ENCODE measurements at places on chromosomes 2 and 18. TPM values are rescaled to one million over a fixed set of nuclear protein-coding genes. Genes with fewer than 3 reads are reported as not detected.

The KLHL30 gene
- total RNA-seq: 0.03 TPM

The MBD5 gene
- 13.8 TPM for total RNA-seq

The G6PC2 gene
- total RNA-seq: 21.1 TPM

The GPR75 gene
- 1.8 TPM for total RNA-seq

The CFAP65 gene
- total RNA-seq: 0.22 TPM

The LCT gene
- total RNA-seq: not detected

The ATP8B1 gene
- total RNA-seq: 40.4 TPM

The GALNT14 gene
- 2.2 TPM for total RNA-seq

The MERTK gene
- total RNA-seq: 7.5 TPM

The HOXD3 gene
- total RNA-seq: not detected

The SMAD2 gene
- 58.6 TPM for total RNA-seq

The C2orf76 gene
- 5.0 TPM for total RNA-seq

The BOLL gene
- not detected for total RNA-seq

The RAB3GAP1 gene
- 23.7 TPM for total RNA-seq

The CROCC2 gene
- not detected for total RNA-seq

The RBM44 gene
- 0.16 TPM for total RNA-seq

The ALPP gene
- total RNA-seq: not detected

The TDRD15 gene
- not detected for total RNA-seq

The DNAJC5G gene
- not detected for total RNA-seq

The NEUROD1 gene
- 1.4 TPM for total RNA-seq

The PROKR1 gene
- not detected for total RNA-seq

The THOC1 gene
- total RNA-seq: 7.3 TPM

The LONRF2 gene
- total RNA-seq: 6.8 TPM

The MDH1B gene
- 1.0 TPM for total RNA-seq

The ACMSD gene
- total RNA-seq: 0.24 TPM

The KIF1A gene
- 46.4 TPM for total RNA-seq

The SCTR gene
- 47.1 TPM for total RNA-seq

The CCDC74A gene
- total RNA-seq: 0.35 TPM

The NPHP1 gene
- total RNA-seq: 3.1 TPM

The NAT8 gene
- not detected for total RNA-seq

The GPR39 gene
- total RNA-seq: 5.3 TPM

The CERKL gene
- total RNA-seq: 0.47 TPM

The ERICH2 gene
- 0.62 TPM for total RNA-seq

The TMEFF2 gene
- total RNA-seq: not detected

The KRTCAP3 gene
- 28.3 TPM for total RNA-seq

The IHH gene
- total RNA-seq: not detected

The CENPO gene
- 2.5 TPM for total RNA-seq

The MOGAT1 gene
- 0.17 TPM for total RNA-seq

The ACKR3 gene
- 12.0 TPM for total RNA-seq

The PID1 gene
- 13.5 TPM for total RNA-seq

The NGEF gene
- total RNA-seq: 7.1 TPM

The FAM210A gene
- total RNA-seq: 2.5 TPM

All from pancreas (tissue), 10 donors.